ENCODE measurements at places on chromosomes 1 and 21.

GRCh38 chr1:45442272-45442671 is 48.7 kb downstream of the TESK2 start:
- no peak for DNase-seq

- DNase-seq = no peak
Measured at GRCh38 chr1:62905872-62906271, 121.9 kb downstream of the ATG4C start.

DNA sequence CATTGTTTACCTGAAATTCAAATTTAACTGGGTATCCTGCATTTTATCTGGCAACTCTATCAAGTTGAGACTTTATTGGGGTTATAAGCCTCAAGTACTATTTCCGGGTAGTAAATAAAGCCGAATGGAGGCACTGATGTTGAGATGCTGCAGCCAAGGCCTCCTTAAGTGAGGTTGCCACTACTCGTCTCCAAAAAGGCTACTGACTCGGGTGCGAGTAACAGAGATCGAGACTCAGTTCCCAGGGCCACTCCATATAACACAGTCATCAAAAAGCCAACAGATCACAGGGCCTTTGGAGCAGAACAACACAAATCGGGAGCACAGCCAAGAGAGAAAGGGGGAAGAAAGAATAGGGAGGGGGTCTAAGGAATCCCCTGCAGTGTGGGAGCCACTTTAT is 524 bp downstream of the COPA start:
- no peak for DNase-seq

- no peak for DNase-seq
Measured at GRCh38 chr1:18452550-18452949, 28.2 kb upstream of the KLHDC7A start.

DNA sequence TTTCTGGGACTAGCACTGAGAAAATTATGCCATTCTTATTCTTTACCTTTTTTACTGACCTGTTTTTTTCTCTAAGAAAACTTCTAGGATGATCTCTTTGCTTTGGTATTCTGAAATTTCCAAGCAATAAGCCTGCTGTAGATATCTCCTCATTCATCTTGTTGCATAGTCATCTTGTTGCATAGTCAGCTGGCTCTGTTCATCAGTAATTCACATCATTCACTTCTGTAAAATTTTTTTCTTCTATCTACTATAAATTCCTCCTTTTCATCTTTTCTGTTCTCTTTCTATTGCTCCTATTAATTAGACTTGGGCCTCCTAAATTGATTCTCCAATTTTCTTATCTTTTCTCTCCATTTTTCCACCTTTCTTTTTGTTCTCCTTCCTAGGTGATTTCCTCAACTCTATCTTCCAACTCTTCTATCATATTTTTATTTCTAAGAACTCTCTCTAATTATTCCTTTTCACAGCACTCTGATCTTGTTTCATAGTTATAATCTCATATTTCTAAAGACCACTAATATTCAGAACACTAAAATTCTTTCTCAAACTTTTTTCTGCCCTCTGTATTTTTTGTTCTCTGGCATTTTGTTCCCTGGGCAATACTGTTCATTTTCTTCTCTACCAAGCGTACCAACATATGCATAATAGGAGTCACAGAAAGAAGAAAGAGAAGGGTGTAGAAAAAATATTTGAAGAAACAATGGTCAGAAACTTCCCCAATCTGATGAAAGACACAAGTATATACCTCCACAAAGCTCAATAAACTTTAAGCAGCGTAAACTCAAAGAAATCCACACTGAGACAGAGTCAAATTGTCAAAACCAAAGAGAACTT is 17.7 kb downstream of the TUT4 start:
- no peak for DNase-seq

DNA sequence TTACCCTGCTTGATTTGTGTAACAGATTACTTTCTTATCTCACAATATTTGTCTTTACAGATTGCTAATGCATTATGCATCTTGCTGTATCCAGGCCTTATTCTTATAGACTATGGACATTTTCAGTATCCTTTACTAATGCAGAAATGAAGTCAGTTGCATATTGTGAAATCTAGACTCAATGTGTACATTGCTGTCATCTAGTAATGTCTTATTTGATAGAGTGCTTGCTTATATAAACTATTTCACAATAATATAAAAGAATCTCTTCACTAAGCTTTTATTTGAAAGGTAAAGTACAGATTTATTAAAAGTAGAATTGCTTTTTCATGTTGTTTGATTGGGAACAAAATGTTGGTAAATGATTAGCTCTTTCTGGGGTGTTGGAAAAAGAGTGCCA is 39.6 kb downstream of the ALG6 start:
- DNase-seq = no peak

DNA sequence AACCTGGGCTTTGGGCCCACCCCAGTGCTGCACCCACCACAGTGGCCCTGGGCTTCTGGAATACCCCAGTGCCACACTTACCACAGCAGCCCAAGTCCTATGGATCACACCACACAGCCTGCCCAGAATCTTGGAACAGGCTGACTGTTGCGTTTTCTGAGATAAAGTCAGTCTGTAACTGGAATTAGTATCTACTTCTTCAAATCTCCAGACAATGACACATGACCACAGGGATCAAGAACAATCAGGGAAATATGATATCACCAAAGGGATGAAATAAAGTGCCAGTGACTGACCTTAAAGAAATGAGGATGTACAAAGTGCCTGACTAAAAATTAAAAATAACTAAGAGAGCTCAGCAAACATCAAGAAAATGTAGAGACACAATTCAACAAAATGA is 239.7 kb upstream of the PLD5 start:
- DNase-seq = no peak

DNA sequence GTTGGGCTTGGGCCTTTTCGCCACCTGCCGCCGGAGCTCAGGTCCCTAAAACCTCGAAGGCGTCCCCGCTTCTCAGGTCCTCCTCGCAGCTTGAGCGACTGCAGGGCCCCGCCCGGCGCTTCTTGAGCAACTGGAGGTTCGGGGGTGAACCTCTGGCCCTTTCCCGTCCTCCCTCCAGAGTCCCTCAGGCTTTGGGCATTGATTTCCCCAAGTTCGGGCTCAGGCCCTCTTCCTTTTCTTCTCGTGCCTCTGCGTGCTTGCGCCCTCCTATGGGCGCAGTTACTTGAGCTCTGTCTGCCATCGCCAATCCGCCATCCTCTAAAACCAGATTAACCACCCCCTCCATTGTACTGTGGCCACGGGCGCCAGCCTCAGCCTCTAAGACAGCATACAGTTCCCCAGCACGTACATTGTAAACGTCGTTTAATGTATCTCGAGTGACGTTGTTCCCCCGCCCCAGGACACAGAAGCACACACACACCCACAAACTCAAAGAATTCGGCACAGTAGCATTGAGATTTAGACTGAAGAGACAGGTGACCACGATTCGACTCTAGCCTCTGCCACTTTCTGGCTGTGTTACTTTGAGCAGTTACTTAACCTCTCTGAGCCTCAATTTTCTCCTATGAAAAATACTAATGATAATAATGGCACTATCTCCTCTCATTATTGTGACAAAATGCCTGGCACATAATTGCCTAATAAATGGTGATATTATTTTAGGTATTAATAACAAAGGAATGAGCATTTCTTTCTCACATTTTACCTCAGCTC is 22.6 kb downstream of the BTG2 start:
- peak; percentile 72 for DNase-seq

GRCh38 chr1:241698177-241698576 is 46.1 kb downstream of the WDR64 start:
- DNase-seq = no peak

GRCh38 chr1:201020721-201021629 is 2.5 kb downstream of the KIF21B start:
- peak; percentile 52 for DNase-seq

GRCh38 chr1:225813214-225813964 is 3.5 kb downstream of the EPHX1 start:
- no peak for DNase-seq

DNA sequence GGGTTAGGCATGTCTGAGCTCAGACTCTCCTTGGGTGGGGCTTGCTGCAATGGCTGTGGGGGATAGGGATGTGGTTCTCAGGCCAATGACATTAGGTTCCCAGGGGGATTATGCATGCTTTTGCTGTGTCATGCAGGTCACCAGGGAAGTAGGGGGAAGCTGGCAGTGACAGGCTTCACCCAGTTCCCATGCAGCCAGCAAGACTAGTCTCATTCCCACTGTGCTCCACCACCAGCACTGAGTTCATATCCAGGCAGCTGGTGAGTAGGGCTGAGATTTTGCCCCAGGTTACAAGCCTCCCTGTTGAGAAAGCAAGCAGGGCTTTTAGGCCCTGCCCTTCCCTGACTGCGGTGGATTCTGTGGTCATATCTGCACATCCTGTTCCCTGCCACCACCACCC is 32.1 kb upstream of the PLA2G5 start:
- DNase-seq = no peak
